Dorsolateral prefrontal cortex (tissue), 122 donors: ENCODE measurements at places on chromosomes 7 and 10.

GRCh38 chr7:3974329-3974728, 673.3 kb downstream of the SDK1 start:
- no peak for DNase-seq

DNA sequence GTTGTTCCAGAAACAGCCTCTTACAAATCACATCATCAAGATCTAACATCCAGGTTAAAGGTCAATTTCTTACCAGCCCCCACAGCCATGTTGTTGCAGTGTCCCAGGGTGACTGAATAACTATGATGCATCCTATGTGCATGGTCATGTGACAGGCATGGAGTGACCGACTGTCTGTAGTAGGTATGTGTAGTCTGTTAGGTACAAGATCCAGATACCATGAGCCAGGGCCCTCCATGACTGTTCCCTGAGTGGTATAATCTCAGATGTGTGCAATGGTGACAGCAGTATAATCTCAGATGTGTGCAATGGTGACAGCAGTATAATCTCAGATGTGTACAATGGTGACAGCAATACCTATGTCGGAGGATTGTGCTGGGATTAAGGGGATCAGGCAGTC, 8.8 kb downstream of the CDHR3 start:
- no peak for DNase-seq

DNA sequence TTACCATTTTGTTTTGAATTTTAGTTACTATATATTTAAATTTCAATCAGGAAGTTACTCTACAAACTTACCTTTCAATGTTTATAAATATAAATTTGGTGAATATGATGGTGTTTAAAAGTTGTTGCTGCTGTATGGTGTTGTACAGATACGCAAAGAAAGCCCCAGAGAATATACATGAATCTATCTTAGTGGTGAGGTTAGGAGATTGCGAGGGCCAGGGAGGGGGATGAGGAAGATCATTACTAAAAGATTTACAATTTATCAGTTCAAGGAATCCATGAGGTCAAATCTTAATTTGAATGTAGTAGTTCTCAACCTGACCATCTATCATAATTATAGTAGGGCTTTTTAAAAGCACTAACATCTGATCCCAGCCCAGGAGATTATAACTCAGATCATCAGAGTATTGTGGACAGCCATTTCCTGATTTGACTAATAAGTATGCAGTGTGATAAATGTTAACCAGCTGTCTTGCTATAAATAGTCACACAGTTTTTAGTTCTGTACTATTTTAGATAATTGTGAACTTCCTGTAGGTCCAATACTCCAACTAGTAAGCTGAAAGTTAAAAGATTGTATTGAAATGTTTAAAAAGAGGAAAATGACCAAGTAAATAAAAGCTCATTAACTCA, 23.6 kb downstream of the FAM3C start:
- DNase-seq = no peak

- DNase-seq = peak; percentile 49
These were observed 551 bp downstream of the KCND2 start for GRCh38 chr7:120273476-120273975.

GRCh38 chr7:138138244-138138643, 62.0 kb downstream of the AKR1D1 start:
- DNase-seq = no peak
